ENCODE measurements at places on chromosomes 3 and 15.

DNA sequence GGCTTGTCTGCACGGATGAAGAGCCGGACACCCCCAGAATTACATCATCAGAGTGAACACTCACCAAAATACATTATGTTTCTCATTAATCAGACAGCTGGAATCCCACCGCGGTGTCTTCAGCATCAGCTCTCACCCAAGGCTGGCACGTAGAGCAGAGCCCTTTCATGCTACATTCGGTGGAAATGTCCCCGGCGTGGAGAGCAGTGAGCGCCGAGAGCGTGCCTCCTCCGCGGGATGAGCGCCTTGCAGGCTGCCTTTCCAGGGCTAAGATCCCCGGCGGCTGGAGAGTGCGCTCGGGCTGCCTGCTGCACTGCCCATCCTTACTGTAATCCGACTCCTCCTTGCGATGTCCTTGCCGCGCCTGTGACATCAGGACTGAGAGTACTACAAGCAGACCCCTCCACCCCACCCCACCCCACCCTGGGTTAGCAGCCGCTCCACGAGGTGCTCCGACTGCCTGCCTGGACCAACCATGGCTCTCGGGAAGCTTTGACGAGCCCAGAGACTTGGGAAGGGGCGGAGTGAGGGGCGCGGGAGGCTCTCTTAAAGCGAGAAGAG lies at the start of gene ZNF385D:
Gene ZNF385D (minus strand): TSS at position 380 of the 561 bp plus-strand sequence. CDS start 294 bp downstream, at position 86.
- DNase-seq = no peak

DNA sequence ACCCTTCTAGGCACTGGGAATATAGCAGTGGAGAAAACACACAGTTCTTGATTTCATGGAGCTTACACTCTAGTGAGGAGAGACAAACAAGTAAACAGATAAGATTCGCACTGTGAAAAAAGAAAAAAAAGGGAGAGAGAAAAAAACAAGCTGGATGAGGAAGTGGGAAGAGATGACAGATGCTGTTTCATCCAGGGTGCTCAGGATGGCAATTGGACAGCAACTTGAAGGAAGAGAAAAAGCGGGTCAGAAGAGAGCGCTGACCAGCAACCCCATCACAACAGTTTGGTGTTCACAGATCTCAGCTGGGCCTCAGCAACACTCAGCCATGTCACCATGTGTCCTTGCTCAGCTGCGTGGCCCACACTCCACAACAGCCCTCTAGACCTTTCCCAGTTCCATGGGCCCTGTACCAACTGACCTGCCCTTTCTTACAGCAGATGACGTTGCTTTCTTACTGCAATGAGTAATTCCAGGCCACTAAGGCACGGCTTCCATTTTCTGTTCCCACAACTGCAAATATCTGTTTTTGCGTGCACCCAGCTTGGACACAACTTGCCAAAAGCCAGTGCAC lies 230.8 kb downstream of the MEX3B start:
- no peak for DNase-seq

DNA sequence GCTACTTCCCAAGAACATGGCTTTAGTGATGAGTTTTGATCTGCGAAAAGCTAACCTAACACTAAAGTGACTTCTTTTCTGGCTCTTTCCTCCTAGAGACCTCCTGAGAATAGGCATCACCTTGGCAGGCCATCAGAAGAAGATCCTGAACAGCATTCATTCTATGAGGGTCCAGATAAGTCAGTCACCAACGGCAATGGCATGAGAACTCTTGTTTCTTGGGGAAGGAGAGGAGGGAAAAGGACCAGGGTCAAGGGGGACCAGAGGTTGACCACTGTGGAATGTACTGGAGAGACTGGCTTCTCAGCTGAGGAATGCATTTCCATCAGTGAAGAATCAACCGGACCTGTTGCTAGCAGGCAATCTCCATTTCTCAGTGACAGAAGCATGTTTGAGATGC lies 463.9 kb downstream of the EPHB1 start:
- DNase-seq = no peak

DNA sequence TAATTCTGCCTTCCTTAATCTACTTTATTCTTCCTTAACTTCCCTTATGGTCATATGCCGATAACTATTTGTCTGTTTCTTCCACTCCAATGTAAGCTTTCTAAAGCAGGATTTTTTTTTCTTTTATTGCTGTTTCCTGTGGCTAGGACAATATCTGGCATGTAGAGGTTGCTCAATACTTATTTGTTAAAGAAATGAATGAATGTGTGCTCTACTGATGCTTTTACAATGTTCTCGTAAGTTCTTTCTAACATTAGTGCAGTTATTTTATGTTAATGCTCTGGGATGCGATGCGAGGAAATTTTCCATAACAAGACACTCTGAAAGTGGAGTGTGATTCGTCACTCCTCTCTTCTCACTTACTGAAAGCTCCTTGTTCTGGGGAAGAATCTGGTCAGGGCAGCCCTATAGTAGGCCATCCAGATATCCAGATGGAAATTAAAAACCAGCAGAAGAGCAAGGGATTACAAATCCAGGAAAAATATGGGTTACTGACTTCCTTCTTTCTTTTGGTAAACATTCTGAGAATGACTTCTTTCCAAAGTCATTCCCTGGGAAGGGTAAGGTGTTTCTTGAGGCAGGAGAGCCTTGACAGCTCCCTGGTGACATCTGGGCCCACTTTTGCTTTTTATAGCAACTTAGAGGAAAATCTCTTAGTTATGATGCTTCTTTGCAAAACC lies 420.4 kb downstream of the PDCD6IP start:
- DNase-seq = no peak

DNA sequence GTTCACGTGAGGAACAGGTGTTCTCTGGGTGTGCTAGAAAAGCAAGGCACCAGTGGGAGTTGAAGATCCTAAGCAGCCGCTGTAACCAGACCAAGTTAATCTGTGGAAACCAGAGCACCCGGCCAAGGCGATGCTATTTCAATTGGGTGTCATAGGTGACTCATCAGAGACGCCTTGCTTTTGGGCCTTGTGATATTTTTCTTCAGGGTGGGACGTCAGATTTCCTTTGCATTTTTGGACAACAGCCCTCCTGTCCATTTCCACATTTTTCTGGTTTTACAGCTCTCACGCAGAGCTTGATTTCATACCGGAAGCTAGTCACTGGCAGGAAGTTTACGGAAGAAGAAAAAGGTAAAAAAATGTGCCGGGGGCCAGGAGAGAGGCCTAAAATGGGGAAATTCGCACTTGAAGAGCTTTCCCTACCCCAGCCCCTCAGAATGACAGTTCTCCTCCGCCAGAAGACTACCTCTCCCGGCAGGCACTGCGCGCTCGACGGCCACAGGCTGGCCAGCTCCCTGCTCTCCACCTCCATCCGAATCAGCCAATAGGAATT lies 471 bp upstream of the KBTBD8 start:
- DNase-seq = no peak

- DNase-seq = no peak
Measured at GRCh38 chr3:110897046-110897445, 174.6 kb upstream of the NECTIN3 start.
